ENCODE measurements at places on chromosomes 12 and 14.
A peak's percentile ranks its signal among the peaks of the same experiment; 100 is the strongest.

DNA sequence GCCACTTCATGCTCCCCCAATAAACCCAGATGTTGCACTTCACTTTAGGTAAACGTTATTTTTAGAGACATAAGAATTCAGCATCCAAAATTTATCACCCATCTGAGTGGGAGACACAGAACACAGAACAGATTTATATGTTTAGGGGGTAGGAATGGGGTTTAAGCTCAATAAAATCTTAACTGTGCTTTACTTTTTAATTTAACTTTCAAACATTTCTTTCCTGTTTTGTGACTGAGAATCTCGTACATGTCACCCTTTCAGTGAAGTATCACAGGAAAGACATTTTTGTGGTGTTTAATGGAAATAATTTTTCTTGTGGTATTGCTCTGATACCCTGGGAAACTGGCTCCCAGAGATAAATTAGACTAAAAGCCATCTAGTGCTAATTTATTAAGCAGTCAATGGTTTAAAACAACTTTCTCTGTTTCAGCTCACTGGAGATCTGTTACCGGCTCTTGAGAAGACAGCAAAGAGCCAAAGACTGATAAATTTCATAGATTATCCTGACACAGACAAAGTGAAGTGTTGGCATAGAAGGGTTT is 148.0 kb upstream of the BMP4 start:
- DNase-seq = no peak

GRCh38 chr12:116777245-116777644 is 39.1 kb downstream of the RNFT2 start:
- no peak for DNase-seq

DNA sequence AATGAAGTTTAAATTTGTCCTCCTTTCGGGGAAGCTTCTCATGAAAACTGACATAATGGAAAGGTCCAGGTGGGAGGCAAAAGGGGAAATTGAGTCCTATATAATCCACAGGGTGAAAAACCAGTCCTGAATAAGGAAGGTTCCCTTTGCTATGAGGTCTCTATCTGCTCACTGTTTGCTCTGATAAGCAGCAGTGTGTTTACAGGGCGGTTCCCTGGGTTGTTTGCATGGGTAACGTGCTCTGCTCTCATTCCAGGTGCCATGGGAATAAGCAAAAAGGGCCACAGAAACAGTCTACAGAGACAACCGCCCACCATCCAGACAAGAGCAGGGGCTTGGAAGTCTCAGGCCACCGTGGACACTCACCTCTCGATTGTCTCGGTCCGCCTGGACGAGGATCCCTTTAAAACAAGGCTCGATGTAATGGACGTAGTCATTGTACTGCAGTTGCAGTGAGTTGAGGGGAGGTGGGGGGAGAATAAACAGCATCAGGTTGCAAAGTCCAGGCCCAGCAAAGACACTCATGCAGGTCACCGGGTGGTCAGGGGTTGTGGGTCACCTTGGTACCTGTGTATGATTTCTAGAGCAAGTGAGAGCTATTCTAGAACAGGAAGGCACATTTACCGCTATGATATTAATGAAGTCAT is 32.7 kb downstream of the CACNA2D4 start:
- DNase-seq = no peak

DNA sequence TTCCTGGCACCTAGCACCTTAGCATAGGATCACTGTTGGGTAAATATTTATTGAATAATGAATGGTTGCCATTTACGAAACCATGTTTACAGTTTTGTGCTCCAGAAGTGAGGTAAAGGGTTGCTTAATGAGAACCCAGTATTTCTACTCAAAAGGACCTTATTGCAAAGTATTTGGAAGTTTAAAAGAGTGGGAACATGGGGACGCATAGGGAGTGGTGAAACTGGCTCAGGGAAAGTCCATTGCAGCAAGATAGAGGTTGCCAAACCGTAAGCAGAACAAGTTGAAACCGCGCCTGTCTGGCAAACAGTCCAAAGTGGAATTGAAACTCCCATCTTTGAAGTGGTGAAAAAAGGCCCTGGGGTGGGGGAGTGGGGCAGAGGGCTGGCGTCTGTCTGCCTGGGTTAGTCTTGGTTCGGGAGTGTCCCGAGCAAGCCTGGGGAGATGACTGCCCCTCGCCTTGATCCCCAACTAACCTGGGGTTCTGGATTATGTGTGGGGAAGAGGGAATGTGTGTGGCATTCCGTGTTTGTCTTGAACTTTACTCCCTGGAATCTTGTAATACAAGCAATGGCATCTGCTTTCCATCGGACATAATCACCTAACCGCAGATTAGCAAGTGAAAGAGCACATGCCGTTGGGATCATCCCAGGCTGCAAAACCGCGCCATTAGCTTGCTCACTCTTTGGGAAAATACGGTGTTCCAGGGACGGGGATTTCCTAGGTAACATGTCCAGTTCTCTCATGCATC is 7.2 kb downstream of the ALDH2 start:
- DNase-seq = peak; percentile 76

DNA sequence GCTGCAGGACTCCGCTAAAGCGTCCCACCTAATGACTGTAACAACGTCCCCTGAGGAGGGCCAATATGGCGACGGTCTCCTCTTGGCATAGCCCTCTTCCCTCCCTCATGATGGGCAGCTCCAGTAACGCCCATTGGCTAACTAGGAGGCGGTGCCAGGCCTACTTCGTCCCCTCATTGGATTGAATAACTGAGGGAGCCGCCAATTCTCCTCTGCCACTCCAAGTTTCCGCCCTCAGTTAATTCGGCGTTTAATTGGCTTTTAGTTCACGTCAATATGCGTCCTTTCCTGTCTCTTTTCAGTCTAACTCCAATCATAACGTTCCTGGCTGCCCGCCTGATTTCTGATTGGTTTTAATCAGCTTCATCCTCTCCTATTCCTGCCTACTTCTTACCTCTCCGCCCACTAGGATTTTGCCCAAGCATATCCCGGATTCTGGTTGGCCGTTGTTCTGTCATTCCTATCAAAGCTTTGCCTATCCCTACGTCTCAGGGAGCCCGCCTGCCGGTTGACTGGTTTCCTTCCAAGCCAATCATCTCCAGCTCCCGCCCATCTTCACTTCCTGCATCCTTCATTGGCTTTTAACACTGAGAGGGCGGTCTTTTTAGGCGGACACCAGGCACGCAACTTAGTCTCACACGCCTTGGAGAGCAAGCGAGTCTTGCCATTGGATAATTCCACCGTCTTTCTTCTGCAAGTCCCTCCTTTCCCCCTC is 430 bp upstream of the SP1 start:
- DNase-seq = peak; percentile 100

- DNase-seq = no peak
These were observed 40.7 kb downstream of the CORO1C start for GRCh38 chr12:108690542-108691174.

- DNase-seq = no peak
These were observed 3.3 kb upstream of the KRT18 start for GRCh38 chr12:52945389-52946232.

- DNase-seq = no peak
These were observed 2.3 kb downstream of the EVL start for GRCh38 chr14:100067481-100067880.

- DNase-seq = peak; percentile 27
These were observed 62.7 kb downstream of the ERH start for GRCh38 chr14:69335371-69335771.

DNA sequence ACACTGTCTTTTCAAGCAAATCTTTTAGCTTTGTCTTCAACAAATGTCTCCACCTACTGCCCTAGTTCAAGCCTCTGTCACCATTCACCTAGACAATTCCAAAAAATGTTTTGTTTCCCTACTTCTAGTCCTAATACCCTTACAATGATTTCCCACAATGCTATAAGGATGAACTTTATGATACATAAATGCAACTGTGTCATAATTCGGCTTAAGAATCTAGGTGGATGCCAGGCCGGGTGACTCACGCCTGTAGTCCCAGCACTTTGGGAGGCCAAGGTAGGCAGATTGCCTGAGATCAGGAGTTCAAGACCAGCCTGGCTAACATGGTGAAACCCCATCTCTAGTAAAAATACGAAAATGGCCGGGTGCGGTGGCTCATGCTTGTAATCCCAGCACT is 20.7 kb upstream of the CREBL2 start:
- DNase-seq = no peak

Data from AG09309 (cell line).